ENCODE measurements at places on chromosomes 11 and 22.
A peak's percentile ranks its signal among the peaks of the same experiment; 100 is the strongest.

- DNase-seq = no peak
Observed at GRCh38 chr11:113971506-113972195, 3.3 kb upstream of the HTR3A start.

DNA sequence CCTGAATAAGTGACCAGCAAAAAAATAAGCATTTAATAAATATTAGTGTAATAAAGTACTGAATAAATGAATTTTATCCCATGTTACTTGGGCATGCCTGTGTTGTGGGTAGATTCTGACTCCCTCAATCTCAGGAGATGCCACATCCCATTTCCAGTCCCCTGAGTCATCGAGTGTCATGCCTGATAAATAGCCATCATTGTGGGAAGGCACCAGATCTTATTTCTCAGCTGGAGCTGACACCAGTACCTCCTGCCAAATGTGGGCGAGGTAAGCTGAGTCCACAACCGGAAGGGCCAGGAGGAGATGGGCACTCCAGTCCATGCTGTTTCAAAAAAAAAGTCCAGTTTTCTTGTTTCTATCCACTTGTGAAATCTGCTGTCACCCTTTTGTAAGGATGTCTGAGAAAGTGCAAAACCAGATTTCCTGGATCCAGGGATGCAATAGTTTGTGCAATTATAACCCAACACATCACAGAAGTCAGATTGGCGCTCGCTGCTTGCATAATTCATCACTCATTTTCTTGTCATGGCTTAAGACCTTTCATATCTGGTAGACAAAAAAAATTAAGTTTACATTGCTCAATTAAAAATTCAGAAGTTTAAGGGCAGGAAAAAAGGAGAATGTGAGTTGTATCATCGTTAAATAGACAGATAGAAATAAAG lies 311.6 kb downstream of the MIAT start:
- peak; percentile 15 for DNase-seq

GRCh38 chr11:66083767-66084166 lies 13.7 kb downstream of the PACS1 start:
- no peak for DNase-seq

DNA sequence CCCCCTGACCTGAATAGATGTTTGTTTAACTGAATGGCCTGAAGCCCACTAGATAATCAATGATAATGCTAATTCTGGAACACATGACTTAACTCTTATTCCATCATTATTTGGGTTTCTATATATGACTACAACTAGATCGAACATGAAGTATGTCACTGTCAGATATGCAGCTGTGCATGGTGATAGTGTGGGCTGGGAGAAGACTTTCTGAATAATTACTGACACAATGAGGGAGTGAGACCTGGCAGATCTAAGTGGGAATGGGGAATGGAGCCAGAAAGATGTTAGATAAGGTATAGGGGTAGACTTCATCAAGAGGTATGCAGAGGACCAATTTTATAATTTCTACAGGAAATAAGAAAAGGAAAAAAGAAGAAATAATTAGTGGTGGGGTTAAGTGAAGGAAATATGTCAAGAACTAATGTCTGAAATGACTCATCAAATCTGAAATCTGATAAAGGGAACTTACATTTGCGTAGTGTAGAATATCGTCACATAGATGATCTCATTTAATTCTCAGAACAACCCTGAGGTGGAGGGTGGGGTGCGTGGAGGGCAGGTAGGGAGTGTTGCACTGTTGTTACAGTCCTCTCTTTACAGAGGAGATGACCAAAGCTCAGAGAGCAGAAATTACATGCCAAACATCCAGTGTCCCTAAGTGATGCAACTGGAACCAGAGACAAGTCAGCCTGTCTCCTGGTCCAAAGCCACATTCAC lies 68.2 kb upstream of the EED start:
- no peak for DNase-seq

DNA sequence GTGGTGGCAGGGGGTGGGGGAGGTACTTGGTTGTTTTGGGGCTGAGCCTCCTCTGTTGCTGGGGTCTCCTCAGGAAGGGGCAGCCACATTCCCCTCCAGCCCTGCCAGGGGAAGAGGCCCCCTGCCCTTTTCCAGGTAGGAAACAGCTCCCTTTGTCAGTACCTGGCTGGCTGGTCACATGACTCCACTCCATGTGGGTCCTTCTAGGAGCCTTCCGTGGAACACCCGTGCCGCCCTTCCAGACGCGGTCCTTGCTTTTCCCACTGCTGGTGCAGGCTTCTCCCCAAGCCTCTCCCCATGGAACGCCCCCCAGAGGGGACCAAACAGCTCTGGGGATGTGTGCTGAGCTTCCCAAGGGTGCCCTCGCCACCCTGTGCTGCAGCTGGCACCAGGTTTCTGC lies 19.9 kb downstream of the IFT27 start:
- no peak for DNase-seq

GRCh38 chr11:69656536-69657455 lies 15.8 kb downstream of the CCND1 start:
- DNase-seq = no peak

- no peak for DNase-seq
Observed at GRCh38 chr11:48004456-48004855, 24.1 kb downstream of the PTPRJ start.

GRCh38 chr11:9208726-9209501 lies 56.2 kb downstream of the DENND5A start:
- DNase-seq = no peak

DNA sequence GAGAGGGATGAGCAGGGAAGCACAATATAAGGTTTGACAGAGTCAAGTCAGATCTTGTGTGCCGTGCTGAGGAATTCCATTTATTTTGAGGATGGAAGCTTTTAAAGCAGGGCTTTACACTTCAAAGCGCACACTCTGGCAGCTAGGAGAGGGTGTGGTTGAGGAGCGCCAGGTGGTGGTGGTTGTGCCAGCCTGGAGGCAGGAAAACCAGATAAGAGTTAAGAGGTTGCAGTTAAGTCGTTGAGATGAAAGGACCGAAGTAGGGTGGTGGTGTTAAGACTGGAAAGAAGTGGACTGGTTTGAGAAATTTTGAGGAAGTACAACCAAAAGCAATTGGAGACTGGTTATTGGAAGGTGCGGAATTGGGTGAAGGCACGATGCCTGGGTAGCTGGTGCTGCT lies 231.6 kb upstream of the TBCEL start:
- no peak for DNase-seq

DNA sequence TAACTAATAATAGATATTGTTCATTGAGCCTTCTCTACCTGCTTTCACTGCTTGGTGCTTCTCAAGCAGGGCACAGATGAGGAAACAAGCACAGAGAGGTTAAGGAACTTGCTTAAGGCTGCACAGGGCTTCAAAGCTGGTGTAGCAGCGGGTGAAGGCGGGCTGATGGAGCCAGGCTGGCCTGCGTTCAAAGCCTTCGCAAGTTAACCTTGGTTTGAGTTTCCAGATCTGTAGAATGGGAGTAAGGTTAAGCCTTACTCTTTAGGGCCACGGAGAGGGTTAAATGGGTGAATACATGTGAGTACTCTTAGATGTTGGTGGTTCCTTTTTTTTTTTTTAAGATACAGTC lies 36.2 kb upstream of the EIF3D start:
- DNase-seq = no peak

- no peak for DNase-seq
Observed at GRCh38 chr11:128872094-128872493, 5.0 kb upstream of the KCNJ1 start.

DNA sequence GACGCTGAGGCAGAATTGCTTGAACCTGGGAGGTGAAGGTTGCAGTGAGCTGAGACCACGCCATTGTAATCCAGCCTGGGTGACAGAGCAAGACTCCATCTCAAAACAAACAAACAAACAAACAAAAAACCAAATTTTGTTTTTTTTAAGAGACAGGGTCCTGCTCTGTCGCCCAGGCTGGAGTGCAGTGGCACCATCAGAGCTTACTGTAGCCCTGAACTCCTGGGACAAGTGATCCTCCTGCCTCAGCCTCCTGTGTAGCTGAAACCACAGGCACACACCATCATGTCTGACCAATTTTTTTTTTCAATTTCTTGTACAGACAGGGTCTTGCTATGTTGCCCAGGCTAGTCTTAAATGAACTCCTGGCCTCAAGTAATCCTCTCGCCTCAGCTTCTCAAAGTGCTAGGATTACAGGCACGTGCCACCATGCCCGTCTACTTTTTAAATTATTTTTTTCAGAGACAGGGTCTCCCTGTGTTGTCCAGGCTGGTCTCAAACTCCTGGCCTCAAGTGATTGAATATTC lies 13.2 kb upstream of the PPM1F start:
- DNase-seq = no peak

- no peak for DNase-seq
Observed at GRCh38 chr11:99934008-99934407, 753.1 kb upstream of the ARHGAP42 start.

DNA sequence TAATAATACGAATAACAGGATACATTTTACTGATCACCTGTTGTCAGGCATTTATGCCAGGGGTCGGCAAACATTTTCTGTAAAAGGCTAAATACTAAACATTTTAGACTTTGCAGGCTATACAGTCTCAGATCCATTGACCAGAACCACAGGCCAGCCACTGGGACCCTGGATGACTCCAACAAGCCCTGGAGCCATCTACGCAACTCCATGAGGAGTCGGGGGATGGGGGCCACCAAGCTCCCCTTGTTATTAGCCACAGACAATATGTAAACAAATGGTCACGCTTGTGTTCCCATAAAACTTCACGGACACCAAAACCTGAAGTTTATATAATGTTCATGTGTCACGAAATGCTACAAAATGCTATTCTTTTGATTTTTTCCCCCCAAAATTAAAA lies 54.4 kb upstream of the EMID1 start:
- no peak for DNase-seq

- no peak for DNase-seq
Observed at GRCh38 chr22:21632931-21633330, 371 bp downstream of the CCDC116 start.

DNA sequence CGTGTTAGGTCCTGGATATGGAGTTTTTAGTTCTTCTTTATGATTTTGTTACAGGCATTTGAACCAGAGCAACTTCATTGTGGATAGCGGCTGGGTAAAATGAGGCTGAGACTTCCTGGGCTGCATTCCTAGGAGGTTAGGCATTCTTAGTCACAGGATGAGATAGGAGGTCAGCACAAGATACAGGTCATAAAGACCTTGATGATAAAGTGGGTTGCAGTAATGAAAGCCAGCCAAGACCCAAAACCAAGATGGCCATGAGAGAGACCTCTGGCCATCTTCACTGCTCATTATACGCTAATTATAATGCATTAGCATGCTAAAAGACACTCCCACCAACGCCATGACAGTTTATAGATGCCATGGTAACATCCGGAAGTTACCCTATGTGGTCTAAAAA lies 23.4 kb upstream of the CLMP start:
- DNase-seq = no peak

GRCh38 chr11:101127699-101128570 lies 1.7 kb downstream of the PGR start:
- no peak for DNase-seq

All from AG08395 (cell line).